GM13977 (cell line): ENCODE measurements at places on chromosomes 7 and 10.

GRCh38 chr7:80794631-80795573 lies 123.9 kb downstream of the SEMA3C start:
- no peak for DNase-seq

DNA sequence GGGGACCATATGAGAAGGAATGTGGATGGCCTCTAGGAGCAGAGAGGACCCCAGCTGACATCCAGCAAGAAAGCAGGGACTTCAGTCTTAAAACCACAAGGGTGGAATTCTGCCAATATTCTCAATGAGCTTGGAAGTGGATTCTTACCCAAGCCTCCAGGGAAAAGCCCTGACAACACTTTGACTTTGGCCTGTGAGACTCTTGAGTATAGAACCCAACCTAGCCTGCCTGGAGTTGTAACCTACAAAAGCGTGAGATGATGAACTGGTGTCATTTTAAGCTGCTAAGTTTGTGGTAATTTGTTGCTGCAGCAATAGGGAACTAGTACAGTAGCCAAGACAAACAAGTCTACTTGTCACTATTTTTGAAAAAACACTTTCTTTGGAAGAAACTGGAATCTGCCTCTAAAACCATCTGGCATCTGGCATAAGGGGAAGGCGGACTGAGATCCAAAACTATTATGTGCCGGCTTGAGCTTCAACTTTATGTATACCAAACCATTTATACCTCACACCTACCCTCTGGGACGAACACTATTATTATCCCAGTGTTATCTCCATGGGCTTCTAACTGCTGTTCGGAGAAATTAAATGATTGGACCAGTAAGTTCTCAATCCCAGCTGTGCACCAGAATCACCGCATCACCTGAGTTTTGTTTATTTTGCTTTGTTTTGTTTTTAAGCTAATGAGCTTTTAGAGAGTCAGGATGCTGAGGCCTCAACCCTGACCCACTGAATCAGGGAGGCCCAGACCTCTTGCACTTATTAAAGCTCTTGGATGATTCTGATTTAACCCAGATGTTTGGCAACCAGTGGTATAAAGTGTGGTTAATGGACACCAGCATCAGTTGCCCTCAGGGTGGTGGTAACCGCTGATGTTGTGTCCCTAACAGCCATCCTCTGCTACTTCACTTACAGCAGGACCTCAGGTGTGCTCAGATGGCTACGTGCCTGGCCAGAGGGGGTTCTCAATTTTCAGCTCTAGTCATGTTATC lies 83.0 kb downstream of the C1GALT1 start:
- no peak for DNase-seq

- no peak for DNase-seq
Observed at GRCh38 chr10:58335306-58336005, 650 bp downstream of the UBE2D1 start.

DNA sequence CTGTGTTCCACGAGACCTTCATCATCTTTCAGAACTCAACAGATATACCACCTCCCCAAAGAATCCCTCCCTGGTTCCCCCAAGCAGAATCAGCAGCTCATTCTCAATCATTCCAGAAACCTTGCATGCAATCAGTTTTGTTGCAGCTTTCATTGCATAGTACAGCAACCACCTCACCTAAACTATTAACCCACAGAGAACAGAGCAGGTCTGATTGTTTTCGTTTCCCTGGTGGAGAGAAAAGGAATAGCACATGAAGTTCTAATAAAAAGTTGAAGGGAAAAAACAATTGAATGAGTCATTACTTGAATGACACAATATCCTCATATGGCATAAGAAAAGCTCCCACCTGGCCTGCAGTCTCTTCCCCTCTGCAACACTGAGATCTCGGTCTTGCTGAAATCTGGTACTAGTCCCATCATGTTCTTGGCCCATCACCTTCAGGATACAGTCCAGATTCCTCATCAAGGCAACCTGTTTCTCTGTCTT lies 147.1 kb upstream of the GDF10 start:
- no peak for DNase-seq

DNA sequence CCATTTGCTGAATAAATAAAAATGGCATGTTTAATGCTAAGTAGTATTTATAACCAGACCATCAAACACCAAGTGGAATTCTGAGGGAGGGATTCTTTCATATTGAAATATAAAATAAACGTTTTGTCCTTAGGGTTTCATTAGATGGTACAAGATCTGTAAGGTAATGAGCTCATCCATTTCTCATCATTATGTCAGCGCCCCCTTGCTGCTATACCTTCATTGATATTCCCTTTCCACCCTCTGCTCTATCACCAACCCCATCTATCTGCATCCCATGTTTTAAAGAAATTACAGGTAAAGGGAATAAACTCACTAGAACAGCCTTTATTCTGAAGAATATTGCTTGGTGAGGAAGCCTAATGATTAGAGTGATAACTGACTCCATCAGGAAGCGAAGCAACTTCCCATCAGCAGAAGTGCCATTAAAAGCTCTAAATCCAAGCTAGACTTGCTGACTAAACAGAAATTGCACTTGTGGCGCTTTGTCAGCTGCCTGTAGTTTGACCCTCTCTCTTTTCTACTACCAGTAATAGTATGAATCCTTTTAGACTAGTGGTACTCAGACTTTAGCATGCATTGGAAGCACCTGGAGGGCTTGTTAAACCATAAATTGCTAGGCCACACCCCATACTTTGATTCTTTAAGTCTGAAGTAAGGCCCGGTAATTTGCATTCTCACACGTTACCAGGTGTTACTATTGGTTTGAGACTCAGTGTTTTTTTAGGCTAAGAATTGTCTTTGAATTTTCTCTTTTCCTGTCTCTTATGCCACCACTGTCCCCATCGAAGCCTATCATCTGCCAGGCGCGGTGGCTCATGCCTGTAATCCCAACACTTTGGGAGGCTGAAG lies 27.5 kb downstream of the ADD3 start:
- DNase-seq = no peak

- no peak for DNase-seq
Observed at GRCh38 chr7:105003275-105003674, 10.7 kb upstream of the KMT2E start.

DNA sequence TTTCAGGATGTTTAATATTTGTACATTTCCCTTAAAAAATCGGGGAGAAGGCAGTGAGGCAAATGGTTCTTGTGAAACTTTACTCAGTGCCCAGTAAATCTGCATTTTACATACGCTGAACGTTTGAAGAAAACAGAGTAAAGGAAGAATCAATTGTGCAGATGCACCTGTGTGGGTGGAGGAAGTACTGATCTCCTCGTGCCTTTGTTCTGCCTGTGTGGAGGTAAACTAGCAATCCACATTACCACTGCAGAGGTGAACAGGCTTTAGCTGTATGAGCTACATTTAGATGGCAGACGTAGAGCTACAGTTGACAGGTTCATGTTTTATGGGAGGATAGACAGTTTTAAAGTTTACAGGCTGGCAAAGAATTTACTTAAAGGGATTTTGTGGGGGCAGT lies 62.7 kb upstream of the VIPR2 start:
- no peak for DNase-seq

DNA sequence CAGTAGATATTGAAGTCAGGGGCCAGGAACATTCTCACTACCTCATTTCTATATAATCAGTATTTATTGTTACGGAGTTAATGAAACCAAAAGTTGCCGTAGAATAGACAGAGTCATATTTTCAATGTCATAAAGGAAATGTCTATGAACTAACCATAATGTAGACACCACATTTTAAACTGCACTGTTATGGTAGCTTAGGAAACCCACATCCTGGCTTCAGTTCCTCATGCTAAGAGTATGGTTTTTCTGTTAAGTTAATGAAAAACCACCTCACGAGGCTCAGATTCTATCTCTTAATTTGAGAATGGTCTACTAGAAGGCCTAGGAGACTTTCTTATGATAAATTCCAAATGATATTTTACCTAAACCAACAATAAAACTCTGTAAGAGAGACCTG lies 166.5 kb downstream of the TMEM26 start:
- peak; percentile 30 for DNase-seq

- peak; percentile 21 for DNase-seq
Observed at GRCh38 chr7:95476904-95477594, 8.7 kb upstream of the ASB4 start.

GRCh38 chr7:749140-749551 lies 22.1 kb upstream of the PRKAR1B start:
- no peak for DNase-seq

GRCh38 chr10:58107506-58107905 lies 160.2 kb downstream of the IPMK start:
- DNase-seq = no peak

- no peak for DNase-seq
Observed at GRCh38 chr10:132535065-132535651, 2.4 kb upstream of the INPP5A start.

GRCh38 chr7:72182036-72182435 lies 230.1 kb downstream of the CALN1 start:
- no peak for DNase-seq

DNA sequence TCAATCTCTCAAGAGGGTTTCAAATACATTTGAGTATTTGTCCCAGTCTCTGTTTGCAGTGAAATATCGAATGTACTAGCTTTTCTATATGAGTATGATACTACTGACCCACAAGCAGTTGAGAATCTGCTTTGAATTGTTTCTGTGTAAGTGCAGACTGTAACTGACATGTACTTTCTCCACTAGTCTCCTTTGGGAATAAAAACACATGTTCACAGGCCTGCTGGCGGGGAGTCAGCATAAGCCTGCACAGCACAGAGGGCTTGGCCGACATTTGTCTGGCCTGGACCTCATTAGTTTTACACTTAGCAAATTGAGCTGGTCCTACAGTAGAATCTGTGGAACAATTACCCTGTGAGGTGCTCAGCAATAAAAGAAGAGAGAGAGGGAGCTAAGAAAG lies 72.6 kb downstream of the ITGB8 start:
- DNase-seq = no peak

- DNase-seq = no peak
Observed at GRCh38 chr10:3964516-3964915, 179.5 kb upstream of the KLF6 start.

GRCh38 chr10:128066870-128067382 lies 59.3 kb downstream of the MKI67 start:
- DNase-seq = no peak

DNA sequence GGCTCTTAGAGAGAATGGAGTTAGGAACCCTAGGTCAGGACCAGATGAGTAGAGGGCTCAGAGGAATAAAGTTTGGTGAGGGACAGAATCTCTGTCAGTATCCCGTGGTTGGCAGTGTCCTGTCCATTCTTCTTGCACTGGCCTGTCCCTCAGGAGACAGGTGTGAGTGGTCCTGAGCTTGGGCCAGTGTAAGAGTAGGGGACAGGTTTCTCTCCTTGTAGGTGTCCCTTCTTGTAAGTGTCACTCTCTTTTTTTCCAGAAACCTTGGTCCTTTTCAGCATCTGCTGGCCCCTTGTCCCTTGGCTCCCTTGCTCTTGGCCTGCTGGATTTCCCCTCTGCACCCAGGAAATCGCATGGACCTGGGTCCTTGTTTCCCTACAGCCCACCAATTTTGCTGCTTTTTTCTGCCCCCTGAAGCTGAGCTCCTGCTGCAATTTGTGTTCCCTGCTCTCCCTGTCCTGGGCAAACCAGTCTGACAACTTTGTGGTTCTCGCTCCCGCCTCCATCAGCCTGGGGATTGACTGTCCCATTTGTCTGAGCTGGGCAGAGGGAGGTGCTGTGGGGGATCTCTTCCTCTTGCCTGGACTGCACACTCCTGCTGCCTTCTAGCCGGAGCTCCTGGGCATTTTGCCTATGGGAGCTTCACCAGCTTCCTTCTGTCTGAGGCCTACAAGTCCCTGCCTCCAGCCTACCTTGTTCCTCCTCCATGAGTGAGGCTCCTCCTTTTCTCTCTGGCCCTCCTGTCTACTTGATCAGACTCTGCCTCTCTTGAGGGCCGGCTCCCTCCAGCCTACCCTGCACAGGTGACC lies 6.5 kb downstream of the TSPAN14 start:
- no peak for DNase-seq

- DNase-seq = no peak
Observed at GRCh38 chr7:90067171-90067570, 87.1 kb upstream of the STEAP1 start.

- DNase-seq = no peak
Observed at GRCh38 chr10:59887006-59887405, 19.4 kb downstream of the CCDC6 start.

DNA sequence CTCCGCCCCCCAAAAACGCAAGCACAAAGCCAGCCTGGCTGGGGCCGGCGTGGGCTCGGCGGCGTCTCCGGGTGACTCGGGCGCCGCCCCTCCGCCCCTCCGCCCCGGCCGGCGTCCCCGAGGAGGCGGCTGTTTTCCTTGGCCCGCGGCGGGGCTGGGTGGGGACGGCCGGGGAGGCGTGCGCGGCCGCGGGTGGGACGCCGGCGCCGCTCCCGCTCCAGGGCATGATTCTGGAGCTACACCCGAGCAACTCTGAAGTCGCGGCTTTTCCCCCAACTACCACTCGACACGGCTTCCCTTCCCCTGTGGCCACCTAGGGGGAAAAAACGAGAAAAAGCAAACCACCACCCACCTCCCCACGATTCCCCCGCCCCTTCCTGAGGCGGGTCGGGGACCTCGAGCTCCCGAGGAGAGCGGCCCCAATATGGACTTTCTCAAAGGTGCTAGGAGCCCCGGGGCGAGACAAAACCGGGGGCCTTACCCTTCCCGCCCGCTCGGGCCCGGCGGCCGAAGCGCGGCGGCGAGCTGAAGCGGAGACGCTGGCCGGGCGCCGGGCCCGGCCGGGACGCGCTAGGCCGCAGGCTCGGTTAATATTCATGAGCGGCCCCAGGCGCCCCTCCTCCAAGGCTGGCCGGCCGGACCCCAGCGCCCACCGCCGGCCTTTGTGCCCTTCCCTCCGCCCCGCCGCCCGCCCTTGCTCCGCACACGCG lies 856 bp downstream of the ARHGAP21 start:
- peak; percentile 75 for DNase-seq

DNA sequence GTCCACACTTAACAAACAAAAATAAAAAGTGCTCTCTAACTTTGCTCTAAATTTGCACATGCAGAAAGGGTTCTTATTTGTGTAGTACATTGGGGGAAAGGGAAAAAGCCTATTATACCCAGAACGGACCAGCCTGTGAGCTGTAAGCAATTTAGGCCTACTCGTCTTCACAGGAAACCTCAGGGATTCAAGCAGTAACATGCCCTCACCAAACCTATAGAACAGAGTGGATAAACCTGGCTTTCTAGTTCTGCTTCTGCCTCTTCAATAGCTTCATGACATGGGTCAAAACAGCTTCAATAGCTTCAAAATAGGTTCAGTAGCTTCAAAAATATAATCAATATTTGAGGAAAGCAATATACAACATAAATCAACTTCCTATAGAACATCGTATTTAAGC lies 163.7 kb downstream of the ARL4A start:
- no peak for DNase-seq

GRCh38 chr10:88541116-88541626 lies 41.9 kb downstream of the RNLS start:
- DNase-seq = no peak

- no peak for DNase-seq
Observed at GRCh38 chr7:158246960-158247673, 340.5 kb downstream of the PTPRN2 start.

- DNase-seq = no peak
Observed at GRCh38 chr7:116432527-116432916, 67.0 kb upstream of the CAV2 start.
